Mucosa of gallbladder (tissue), 1 donor: ENCODE measurements at places on chromosomes 7 and 10. TPM values are rescaled to one million over a fixed set of nuclear protein-coding genes. Genes with fewer than 3 reads are reported as not detected.

- DNase-seq = no peak
Observed at GRCh38 chr10:3689871-3690510, 95.0 kb downstream of the KLF6 start.

- DNase-seq = no peak
Observed at GRCh38 chr7:116030651-116031276, at the start of gene TFEC. TFEC (minus strand) TSS chr7:116030763; CDS start chr7:115984441, 46,322 bp downstream.

GRCh38 chr10:122178655-122179054 is 92.4 kb upstream of the BTBD16 start:
- DNase-seq = no peak

DNA sequence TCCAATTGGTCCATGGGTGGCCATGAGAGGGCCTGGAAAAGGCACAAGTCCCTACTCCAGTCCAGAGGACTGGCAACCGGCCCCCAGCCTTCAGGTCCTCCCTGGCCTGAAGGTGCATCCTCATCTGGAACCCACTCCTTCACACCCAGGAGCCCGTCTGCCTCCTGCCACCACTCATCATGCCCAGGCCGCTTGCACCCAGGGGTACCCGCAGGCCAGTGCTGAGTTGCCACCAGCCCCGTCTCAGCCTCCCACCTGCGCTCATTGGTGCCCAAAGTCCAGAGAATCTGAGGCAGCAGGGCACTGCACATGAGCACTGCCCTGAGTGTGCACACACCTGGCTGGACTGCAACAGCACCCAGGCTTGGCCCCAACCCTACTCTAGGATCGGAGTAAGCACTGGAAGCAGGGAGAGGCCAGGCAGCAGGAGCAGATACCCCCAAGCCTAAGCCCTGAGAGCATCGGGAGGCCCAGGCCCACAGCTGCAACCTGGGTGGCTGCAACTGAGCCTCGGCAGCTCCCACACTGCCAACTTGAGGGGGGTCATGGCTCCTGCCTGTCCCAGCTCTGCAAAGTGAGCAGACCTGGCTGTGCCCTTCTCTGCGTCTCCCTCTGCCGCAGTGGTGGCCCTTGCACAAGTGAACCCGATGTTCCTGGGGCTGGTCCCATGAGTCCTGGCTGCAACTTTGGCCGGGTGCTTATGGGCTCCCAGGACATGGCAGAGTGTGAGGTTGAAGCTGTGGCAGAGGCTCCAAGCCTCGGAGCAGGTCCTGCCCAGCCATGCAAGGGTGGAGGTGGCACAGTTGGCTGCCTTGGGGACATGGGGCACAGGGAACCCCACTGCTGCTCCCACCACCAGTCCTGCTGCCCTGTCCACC is 44.3 kb downstream of the TCERG1L start:
- no peak for DNase-seq

GRCh38 chr7:43586251-43586900 is 3.5 kb downstream of the STK17A start:
- DNase-seq = no peak

DNA sequence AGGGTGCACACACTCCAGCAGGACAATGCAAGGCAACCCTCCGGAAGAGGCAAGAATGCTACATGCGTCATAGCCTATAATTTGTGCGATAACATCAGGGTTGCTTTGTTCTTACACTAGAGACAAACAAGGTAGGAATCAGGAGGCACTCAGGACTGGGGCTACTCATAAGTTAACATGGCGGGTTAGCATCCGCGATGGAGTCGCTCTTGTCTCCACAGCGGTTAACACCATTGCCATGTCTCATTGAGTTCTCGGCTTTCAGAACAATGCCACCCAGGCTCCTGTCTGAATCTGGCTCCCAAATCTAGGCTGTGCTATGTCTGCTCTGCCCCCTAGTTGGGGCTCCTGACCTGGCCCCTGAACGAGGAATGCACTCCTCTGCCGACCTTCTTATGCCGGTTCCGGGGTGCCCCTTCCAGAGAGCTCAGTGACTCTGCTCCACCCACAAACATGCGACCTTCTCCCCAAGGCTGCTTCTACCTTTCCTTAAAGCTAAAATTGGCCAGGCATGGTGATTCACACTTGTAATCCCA is 24.9 kb upstream of the SLF2 start:
- DNase-seq = no peak

DNA sequence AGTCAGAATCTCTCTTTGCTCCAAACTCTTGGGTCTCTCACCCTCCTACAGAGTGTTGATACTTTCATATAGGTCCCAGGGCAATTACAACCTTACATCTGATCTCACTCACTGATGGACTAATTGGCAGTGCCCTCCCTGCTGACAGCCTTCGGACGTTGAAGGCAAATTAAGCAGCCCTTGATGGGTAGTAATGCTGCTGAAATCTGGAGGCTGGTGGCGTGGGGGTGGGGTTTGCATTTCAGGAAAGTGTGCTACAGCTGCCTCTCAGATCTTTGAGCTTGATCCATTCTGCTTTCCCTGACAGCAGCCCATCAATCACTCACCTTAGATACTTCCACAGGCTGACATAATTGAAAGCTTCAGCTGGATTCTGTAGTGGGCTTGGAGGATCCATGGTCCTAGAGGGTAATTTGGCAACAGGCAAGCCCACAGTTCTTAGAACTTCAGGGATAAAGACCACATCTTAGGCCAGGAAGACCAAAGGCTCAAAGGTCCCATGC is 349.1 kb upstream of the PODXL start:
- no peak for DNase-seq

- DNase-seq = no peak
Observed at GRCh38 chr10:46268076-46268881, 18.5 kb upstream of the ANTXRL start.

- DNase-seq = peak; percentile 14
Observed at GRCh38 chr7:92834507-92835260, 1.7 kb downstream of the CDK6 start.

GRCh38 chr7:25967278-25968204 is 184.5 kb upstream of the NFE2L3 start:
- no peak for DNase-seq

DNA sequence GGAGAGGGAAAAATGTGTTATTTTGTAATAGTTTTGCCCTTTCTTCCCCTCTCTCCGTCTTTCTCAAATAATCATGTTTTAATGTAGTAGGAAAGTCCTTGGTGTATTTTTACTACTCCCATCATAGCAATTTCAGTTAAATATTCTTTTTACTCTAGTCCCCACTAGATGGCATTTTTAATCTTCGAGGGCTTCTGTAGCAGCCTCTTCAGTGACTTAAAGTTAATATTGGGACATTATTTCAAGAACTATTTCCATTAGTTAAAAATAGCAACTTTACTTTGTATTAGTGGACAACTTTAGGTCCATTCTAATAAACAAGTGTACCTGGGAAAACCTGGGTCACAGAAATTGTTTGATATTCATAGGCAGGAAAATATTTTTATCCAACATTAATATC is 23.0 kb downstream of the EDRF1 start:
- no peak for DNase-seq

DNA sequence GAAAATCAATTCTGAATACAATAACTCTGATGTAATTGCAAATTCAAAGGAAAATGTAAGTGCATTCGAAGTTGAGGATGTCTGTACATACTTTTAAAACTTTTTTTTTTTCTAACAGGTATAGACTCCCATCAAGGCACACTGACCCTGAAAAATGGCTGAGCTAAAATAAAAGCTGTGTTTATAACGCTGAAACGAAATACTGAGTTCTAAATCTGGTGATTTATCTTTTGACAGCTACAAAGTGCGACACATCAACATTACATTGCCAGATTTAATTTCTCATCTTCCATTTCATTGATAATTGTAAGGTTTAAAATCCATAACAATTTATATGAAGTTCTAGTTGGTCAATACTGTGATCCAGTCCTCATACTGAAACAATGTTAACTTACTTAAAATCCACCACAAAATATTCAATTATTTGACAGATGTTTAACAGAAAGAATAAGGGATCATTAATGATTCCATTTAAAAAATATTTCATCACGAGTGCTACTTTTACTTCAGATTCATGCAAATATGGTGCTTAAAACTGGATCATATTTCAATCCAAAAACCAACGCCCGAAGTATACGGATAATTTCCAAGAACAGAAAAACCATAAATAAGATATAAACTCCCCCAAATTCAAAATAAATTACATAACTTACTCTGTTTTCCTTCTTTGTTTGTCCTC is 1.4 kb downstream of the RAB11FIP2 start:
- no peak for DNase-seq

DNA sequence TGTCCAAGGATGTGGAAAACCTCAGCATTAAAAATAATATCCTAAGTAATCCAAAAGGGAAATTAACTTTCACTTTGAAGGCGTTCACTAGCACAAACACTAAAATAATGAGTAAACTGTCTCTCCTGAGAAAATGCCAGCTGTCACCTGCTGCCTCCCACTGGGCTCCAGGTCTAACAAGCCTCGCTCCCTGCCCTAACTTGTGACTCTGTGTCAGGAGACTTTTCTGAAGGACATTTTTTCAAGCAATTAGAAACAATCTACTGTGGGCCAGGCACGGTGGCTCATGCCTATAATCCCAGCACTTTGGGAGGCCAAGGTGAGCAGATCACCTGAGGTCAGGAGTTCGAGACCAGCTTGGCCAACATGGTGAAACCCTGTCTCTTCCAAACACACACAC is 72.8 kb upstream of the GLCCI1 start:
- DNase-seq = no peak

GRCh38 chr10:80855348-80855971 is 317.8 kb downstream of the SH2D4B start:
- DNase-seq = no peak

GRCh38 chr10:132232023-132232951 is 45.5 kb downstream of the DPYSL4 start:
- peak; percentile 28 for DNase-seq

GRCh38 chr7:54116956-54117355 is 425.2 kb upstream of the VSTM2A start:
- DNase-seq = no peak

DNA sequence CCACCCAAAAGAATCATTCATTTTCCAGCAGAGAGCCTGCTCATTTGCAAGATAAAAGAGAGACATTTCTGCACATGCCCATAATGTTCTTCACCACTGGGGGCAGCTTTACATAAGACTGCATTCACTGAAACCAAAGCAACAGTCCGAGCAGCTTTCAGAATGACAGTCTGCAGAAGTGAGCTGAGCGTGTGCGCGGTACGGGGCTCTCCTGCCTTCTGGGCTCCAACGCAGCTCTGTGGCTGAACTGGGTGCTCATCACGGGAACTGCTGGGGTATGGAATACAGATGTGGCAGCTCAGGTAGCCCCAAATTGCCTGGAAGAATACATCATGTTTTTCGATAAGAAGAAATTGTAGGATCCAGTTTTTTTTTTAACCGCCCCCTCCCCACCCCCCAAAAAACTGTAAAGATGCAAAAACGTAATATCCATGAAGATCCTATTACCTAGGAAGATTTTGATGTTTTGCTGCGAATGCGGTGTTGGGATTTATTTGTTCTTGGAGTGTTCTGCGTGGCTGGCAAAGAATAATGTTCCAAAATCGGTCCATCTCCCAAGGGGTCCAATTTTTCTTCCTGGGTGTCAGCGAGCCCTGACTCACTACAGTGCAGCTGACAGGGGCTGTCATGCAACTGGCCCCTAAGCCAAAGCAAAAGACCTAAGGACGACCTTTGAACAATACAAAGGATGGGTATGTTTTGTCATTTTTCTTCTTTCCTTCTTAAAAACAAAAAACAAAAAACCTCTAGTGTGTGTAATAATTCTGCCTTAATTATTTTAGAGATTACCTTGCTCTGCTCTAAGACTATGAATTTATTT is at the start of gene LRRTM3:
LRRTM3 (plus strand) TSS at position 141 of the 820 bp plus-strand sequence.
- peak; percentile 61 for DNase-seq

DNA sequence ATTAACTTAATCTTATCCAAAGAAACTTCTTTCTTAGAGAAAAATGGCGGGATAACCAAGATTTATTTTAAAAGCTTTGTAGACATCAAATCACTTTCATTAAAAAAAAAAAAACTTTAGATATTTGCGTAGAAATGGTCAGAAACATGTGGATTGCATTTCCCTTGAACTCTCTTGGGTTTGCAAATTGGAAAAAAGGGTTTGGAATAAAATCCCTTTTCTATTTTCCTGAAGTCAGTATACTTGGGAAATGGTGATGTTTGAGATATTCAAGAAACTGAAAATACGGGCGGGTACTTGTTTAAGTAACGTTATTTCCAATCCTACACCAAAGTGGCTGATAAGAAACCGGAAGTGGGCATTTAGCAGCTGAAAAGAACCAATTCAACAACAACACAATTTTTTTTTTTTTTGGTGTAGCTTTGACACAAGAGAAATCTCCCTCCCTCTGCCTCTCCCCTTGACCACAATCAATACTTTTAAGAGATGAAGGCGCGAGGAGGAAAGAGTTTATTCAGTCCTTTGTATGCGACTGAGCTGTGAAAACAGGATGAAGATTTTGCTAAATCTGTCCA is 13.7 kb upstream of the GFRA1 start:
- DNase-seq = no peak

GRCh38 chr7:134945691-134946090 is 40.6 kb upstream of the AGBL3 start:
- no peak for DNase-seq

DNA sequence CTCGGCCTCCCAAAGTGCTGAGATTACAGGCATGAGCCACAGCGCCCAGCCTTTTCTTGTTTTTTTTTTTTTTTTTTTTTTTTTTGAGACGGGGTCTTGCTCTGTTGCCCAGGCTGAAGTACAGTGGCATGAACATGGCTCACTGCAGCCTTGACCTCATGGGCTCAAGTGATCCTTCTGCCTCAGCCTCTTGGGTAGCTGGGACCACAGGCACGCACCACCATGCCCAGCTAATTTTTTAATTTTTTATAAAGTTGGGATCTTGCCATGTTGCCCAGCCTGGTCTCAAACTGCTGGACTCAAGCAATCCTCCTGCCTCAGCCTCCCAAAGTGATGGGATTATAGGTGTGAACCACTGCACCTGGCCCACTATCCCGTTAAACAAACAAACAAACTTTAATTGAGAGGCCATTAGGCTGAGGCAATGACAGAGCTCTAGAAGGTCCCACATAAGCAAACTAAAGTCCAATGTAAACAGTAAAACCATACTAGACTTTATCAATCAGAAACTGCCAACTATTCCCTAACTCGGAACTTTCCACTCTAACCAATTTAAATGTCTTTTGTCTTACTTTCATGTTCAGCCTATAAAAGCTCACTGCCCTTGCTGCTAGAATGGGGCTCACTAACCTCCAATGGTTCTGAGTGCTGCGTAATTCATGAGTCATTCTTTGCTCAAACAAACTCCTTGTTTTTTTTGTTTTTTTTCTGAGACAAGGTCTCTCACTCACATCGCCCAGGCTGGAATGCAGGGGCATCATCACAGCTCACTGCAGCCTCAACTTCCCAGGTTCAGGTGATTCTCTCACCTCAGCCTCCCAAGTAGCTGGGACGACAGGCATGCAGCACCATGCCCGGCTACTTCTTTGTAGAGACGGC is 1.9 kb downstream of the DHX32 start:
- DNase-seq = no peak

Gene ZNF862
- 31.3 TPM for total RNA-seq

Gene TEX36
- not detected for total RNA-seq

Gene NKX2-3
- total RNA-seq = 4.4 TPM

Gene TMEM26
- 0.55 TPM for total RNA-seq

Gene ZNF467
- total RNA-seq = 31.1 TPM

Gene SEMA3A
- 19.2 TPM for total RNA-seq

Gene COBL
- total RNA-seq = 87.3 TPM

Gene GJD4
- total RNA-seq = not detected

Gene PPIF
- total RNA-seq = 49.4 TPM
